BJ (cell line): ENCODE measurements at places on chromosomes 6 and 20. TPM values are rescaled to one million over a fixed set of nuclear protein-coding genes. Genes with fewer than 3 reads are reported as not detected.

GRCh38 chr6:151160929-151161757 lies 78.6 kb upstream of the AKAP12 start:
- no peak for DNase-seq

GRCh38 chr6:162294029-162294428 lies 433.5 kb downstream of the PRKN start:
- no peak for DNase-seq

DNA sequence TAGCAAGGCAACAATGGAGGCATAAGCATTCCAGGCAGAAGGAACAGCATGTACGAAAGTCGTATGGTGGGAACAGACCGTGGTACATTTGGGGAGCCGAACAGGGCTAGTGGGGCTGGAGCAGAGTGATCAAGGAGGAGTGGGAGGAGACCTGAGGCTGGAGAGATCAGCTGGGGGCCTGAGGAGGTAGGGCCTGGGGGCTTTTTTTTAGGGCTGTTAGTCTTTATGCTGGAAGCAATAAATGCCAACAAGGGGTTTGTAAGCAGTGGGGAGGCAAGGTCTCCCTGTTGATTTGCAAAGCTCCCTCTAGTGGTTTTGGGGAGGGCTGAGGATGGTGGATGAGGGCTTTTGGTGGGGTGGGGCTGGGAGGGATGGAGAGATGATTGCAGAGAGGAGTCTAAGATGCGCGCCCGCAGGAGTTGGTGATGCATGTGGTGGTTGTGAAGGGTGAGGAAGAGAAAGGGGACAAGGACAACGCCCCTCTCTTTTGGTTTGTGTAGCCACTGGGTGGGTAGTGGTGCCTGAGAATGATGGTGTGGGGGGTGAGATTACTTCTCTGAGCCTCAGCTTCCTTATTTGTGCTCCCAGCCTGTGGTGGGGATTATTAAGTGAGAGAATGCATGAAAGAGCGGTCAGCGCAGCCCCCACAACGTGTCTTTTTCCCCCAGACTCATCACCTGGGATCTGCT lies 74.1 kb upstream of the TOX2 start:
- DNase-seq, result no peak

The IL17F gene
- not detected in 2 replicates for polyA plus RNA-seq

- no peak for DNase-seq
These were observed 59.1 kb upstream of the PTPN1 start for GRCh38 chr20:50450881-50451752.

The WFDC12 gene
- not detected in 2 replicates for polyA plus RNA-seq

GRCh38 chr6:51045548-51045947 lies 226.9 kb downstream of the TFAP2B start:
- DNase-seq, result no peak

GRCh38 chr6:106134087-106134770 lies 48.1 kb downstream of the PRDM1 start:
- no peak for DNase-seq

DNA sequence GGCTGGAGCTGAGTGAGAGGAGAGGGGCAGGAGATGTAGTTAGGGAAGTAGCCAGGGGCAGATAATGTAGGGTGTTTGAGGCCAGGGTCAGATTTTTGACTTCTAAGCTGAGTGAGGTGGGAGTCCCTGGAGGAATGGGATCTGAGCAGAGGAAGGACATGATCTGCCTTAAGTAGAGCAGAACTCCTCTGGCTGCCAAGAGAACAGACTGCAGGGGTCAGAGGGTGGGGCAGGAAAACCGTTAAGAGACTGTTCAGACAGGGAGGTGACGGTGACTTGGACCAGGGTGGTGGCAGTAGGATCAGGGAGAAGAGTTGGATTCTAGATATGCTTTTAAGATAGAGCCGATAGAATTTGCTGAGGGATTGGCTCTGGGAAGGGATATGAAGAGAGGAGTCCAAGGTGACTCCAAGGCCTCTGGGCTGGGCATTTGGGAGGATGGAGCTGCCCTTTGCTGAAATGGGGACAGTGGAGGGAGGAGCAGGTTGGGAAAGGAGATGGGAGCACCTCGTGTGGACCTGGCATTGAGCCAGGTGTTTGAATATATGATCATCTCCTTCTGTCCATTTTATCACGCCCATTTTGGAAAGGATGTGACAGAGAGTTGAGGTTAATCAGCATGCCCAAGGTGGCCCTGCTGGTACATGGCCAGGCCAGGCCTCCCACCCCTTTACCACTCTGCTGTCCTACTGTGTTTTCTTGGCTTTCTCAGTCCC lies 18.8 kb downstream of the EYA2 start:
- DNase-seq, result no peak

The FOXO3 gene
- polyA plus RNA-seq, result 20.3 and 25.4 TPM in 2 replicates

- DNase-seq, result peak; percentile 87
These were observed 4.7 kb upstream of the SULF2 start for GRCh38 chr20:47789764-47790579.

DNA sequence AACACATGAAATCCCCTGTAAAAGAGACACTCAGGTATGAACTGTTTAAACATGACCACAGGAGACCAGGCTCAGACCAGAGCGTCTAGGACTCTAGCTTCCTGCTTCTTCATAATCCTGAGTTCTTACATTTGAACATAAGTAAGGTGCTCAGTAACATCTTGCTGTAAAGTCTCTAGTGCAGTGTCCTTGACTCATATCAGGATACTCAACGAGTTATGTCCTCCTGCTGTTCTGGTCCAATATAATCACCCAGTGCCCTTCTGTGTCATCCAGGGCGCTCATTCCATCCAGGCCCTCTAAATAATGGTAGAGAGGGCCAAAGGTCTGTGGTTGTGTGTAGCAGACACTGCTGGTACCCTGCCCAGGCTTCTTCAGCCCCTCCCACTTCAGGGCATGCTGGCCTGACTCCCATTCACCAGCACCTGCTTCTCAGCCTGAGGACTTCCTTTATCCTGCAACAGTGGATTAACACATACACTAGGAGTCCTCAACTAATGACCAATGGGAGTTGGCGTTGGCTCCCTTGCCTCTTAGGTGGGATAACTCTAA lies 66.8 kb upstream of the MOCS1 start:
- DNase-seq, result no peak

DNA sequence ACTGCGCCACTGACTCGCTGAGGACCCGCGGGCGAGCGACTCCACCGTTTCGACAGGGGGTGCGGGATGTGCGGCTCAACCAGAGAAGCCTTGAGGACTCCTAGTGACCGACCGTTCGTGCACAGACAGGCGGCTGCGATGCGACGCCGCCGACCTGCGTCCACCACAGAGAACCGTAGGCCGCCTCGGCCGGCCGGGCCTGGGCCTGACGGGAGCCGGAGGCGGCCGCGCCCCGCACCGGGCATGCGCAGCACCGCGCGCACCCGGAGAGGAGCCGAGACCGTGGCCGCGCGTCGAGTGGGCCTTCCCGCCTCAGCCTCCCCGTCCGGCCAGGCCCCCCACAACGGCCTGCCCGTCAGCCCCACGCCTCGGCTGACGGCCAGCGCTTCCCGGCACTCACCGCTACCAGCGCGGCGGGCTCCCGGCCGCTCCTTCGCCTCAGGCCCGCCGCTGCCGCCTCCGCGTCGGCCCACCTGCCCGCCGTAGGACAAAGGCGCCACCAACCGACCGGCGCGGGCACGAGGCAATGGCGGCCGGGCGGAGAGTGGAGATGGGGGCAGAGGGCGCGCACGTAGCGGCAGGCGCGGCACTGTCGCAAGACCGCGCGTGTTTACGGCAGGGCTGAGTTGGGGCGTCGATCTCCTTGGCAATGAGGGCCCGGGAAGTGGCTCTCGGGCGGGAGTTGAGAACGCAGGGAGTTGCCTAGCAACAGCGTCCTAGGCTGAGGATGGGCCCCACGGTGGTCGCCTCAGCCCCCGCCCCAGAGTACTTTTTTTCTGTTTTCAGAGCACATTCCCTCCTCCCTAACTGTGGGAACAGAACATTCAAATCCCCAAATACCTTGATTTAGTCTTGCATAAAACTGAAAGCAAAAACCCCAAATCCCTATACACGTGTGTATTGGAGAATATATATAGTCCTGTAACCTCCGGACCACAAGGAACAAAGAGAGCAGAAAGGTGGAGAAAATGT lies at the start of gene NCOA5:
NCOA5 (minus strand) TSS at position 546 of the 972 bp plus-strand sequence. CDS start 10,538 bp downstream, outside the sequence.
- DNase-seq, result peak; percentile 73

GRCh38 chr6:88157106-88157505 lies 9.0 kb downstream of the CNR1 start:
- DNase-seq, result no peak

The AGPAT4 gene
- polyA plus RNA-seq, result 3.1 and 3.7 TPM in 2 replicates

The CRISP2 gene
- polyA plus RNA-seq, result not detected in 2 replicates

DNA sequence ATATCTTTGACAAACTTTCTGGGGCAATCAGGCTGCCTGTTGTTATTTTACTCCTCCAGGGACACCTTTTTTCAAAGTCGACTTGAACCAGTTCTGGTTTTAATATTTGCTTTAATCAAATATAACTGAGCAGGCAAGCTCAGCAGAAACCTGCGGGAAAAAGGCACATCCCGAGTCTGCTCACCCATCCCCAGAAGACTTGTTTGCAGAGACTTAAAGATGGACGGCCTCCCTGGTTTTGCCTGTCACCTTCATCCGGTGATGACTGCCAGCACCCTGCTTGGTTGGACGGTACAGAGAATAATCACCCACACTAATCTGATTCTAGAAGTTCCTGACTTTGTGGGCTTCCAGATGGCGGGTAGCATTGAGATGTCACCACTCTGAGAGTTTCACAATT lies 36.8 kb downstream of the PPP1R3G start:
- DNase-seq, result no peak

DNA sequence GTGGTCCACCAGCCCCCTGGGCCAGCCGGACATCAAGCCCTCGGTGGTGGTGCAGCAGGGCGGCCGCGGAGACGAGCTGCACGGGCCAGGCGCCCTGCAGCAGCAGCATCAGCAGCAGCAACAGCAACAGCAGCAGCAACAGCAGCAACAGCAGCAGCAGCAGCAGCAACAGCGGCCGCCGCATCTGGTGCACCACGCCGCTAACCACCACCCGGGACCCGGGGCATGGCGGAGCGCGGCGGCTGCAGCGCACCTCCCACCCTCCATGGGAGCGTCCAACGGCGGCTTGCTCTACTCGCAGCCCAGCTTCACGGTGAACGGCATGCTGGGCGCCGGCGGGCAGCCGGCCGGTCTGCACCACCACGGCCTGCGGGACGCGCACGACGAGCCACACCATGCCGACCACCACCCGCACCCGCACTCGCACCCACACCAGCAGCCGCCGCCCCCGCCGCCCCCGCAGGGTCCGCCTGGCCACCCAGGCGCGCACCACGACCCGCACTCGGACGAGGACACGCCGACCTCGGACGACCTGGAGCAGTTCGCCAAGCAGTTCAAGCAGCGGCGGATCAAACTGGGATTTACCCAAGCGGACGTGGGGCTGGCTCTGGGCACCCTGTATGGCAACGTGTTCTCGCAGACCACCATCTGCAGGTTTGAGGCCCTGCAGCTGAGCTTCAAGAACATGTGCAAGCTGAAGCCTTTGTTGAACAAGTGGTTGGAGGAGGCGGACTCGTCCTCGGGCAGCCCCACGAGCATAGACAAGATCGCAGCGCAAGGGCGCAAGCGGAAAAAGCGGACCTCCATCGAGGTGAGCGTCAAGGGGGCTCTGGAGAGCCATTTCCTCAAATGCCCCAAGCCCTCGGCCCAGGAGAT lies 1.0 kb downstream of the POU3F2 start:
- no peak for DNase-seq

GRCh38 chr6:43915986-43916923 lies 146.2 kb downstream of the VEGFA start:
- no peak for DNase-seq

DNA sequence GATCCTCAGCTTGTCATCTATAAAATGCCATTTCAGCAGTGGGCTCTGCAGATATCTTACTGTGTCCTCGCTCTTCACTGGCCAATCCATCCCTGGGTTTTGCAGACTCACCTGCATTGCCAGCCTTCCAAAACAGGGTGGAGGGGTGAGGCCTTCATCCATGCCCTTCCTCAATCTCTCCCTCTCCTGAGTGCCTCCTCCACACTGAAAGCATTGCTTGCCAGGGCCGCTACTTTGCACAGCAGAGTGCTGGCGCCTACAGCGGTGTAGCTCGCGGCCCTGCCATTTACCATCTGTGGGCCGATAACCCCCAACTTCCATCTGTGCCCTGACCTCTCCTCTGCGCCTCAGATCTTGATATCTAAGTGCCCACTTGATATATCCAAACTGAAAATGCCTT lies 29.4 kb downstream of the TM9SF4 start:
- DNase-seq, result no peak

- DNase-seq, result no peak
These were observed 2.1 kb downstream of the TFEB start for GRCh38 chr6:41733360-41733706.

GRCh38 chr20:13333036-13333435 lies 112.0 kb downstream of the ISM1 start:
- DNase-seq, result no peak

The ROMO1 gene
- polyA plus RNA-seq, result 306 and 399 TPM in 2 replicates

The SPEF1 gene
- 0.07 and 0.17 TPM in 2 replicates for polyA plus RNA-seq

GRCh38 chr6:89596056-89596455 lies 42.5 kb downstream of the LYRM2 start:
- DNase-seq, result no peak

DNA sequence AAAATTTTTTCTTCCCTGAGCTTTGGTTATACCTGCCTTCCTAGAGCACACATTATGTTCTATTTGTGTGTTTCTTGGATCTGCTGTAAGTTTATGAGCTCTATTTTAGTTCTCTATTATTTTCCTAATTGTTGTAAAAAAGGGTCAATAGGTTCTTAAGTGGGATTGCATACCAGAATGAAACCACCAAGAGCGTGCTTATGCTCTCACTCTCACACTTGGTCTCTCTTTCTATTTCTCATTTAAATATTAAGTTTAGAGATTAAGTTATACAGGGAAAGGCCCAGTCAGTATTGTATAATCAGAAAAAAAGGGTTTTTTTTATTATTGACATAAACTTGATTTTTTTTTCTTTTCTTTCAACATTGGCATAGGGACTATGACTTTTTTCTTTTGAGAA lies 96.8 kb downstream of the RIMS1 start:
- DNase-seq, result no peak

GRCh38 chr6:126048635-126049034 lies 62.3 kb downstream of the TRMT11 start:
- DNase-seq, result no peak

The SASH1 gene
- 30.4 and 32.2 TPM in 2 replicates for polyA plus RNA-seq

DNA sequence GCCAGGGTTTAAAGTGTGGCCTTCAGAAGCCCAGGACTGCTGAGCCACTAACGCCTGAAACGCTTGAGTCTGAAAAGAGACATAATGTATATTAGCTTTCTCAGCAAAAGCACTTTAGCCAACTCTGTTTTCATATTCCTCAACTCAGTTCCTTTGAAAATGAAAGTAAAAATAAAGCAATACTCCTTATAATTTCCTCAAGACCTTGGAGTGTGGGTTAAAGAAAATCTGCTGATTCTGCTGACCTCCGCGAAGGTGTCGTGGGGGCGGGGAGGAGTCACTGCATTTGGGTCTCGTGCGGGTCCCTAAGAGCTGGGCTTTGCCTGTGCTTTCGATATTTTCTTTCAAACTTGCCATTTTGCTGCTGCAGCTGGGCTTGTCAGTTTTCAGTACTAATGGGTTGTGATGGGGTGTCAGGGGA lies 142.2 kb upstream of the ARID1B start:
- DNase-seq, result no peak
